Activated CD8-positive, alpha-beta memory T cell treated with anti-CD3 and anti-CD28 coated beads, Interleukin-2, amount 10 ng/mL, durations not matched to agents 7 days and 5 days (primary cell): ENCODE measurements at places on chromosomes 13 and 19. TPM values are rescaled to one million over a fixed set of nuclear protein-coding genes. Genes with fewer than 3 reads are reported as not detected.

The ERICH4 gene
- total RNA-seq, result not detected

GRCh38 chr13:113123226-113124201 is 915 bp downstream of the F10 start:
- no peaks in the 10 kb centered on the region for H3K36me3 ChIP-seq

DNA sequence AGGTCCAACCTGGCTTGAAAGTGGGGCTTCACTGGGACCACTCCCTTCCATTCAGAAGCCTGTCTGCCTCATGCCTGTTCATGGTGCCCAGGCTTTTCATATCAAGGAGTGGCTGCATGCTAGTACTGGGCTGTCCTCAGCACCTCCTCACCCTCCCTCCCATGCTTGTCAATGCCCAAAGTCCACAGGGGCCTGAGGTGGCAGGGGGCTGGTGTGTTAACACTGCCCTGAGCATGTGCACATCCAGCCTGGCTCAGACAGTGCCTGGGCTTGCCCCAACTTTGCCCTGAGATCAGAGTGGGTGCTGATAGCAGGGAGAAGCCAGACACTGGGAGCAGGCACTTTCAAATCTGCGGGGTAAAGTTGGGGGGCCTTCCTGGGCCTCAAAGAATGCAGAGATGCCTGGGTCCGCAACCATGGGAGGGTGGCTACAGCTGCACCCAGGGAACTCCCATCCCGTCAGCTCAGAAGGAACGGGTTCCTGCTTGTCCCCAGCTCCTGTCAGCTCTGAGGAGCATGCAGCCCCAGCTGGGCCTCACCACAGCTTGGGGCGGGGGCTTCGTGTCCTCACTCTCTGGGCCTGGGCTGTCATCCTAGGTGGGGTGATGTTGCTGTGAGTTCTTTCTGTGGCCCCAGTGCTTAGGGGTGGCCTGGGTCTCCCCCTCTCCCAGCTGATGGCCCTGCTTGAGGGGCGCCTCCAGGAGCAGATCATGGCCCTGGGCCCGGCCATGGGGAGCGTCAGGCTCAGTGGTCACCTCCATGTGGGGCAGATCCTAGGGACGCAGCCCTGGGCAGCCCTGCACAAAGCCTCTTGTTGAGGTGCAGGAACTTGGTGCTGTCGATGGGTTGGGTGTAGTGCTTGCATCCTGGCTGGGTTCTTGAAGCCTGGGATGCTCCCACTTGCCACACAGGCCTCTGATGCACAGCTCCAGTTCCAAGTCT is 830.6 kb upstream of the SLITRK5 start:
- no peak for DNase-seq
- H3K36me3 ChIP-seq, result no peaks in the 10 kb centered on the region
- H3K4me1 ChIP-seq, result no peaks in the 10 kb centered on the region
- no peaks in the 10 kb centered on the region for H3K27me3 ChIP-seq

DNA sequence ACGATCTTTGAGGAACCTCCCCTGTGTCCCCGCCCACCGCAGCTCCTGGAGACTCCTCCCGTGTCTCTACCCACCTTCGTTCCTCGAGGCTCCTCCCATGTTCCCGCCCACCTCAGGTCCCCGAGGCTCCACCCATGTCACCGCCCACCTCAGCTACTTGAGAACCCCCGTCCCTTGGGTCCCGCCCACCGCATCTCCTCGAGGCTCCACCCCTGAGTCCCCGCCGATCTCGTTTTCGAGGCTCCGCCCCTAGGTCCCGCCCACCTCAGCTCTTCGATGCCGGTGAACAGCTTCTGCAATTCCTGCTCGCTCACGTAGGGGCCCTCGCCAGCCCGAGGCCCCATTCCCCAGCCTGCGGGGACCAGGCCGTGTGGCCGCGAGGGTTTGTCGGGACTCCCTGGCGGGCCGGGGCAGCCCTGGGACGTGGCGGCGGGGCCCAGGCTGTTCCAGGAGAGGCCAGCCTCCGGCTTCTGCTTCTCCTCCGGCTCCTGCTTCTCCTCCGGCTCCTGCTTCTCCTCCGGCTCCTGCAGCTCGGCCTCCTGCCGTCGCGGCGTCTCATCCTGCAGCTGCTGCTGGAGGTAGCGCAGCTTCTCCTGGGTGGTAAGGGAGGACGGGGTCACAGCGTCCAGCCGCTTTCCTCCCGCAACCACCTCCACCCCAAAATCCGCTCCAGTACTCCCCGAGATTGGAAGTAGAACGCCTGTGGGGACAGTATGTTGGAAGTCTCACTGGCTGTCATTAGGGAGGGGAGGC is 16.7 kb downstream of the TSKS start:
- no peak overlapping the region for H3K4me3 ChIP-seq
- peak; percentile 57 for DNase-seq
- no peak overlapping the region for H3K27ac ChIP-seq

- H3K4me1 ChIP-seq, result no peaks in the 10 kb centered on the region
- H3K36me3 ChIP-seq, result no peaks in the 10 kb centered on the region
- no peak for DNase-seq
- no peak overlapping the region for H3K27ac ChIP-seq
- no peak overlapping the region for H3K4me3 ChIP-seq
These were observed 1255.1 kb downstream of the SLITRK1 start for GRCh38 chr13:82627183-82627582.
